NB4 (cell line): ENCODE measurements at places on chromosomes 16 and 17.
A peak's percentile ranks its signal among the peaks of the same experiment; 100 is the strongest.

GRCh38 chr17:40548982-40549685, 16.1 kb downstream of the CCR7 start:
- no peak for DNase-seq

DNA sequence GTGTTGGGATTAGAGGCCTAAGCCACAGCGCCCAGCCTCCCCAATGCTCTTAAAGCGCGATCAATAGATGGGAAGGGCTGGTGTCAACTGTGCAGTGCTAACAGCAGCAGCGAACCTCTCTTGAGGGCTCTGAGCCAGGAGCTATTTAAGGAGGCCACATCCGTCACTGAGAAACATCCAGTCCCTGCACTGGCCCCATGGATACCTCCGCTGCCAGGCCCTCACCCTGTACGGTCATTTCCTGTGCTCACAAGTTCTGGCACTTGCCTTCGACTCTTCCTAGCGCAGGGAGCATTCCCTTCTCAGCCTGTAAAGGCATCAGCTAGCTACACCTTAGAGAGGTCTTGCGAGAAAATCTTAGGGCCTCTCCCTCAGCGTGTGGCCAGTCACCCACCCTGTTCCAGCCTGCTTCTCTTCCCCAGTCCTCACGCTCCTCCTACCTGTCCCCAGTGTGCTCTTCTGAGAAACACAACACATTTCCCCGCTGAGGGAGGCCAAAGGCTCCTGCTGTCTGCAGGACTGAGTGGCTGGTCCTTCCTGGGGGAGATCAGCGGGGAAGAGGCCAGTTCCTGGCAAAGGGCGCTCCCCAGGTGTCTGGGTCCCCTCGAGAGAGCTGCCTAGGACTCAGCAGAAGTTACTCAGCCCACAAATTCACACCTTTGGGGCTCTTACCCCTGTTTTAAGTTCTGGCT, 28.6 kb downstream of the GTF3C1 start:
- DNase-seq: no peak

GRCh38 chr17:2939714-2940351, 123.6 kb downstream of the OR1D5 start:
- DNase-seq: no peak

GRCh38 chr17:50536683-50537646, 4.4 kb downstream of the EPN3 start:
- DNase-seq: no peak

DNA sequence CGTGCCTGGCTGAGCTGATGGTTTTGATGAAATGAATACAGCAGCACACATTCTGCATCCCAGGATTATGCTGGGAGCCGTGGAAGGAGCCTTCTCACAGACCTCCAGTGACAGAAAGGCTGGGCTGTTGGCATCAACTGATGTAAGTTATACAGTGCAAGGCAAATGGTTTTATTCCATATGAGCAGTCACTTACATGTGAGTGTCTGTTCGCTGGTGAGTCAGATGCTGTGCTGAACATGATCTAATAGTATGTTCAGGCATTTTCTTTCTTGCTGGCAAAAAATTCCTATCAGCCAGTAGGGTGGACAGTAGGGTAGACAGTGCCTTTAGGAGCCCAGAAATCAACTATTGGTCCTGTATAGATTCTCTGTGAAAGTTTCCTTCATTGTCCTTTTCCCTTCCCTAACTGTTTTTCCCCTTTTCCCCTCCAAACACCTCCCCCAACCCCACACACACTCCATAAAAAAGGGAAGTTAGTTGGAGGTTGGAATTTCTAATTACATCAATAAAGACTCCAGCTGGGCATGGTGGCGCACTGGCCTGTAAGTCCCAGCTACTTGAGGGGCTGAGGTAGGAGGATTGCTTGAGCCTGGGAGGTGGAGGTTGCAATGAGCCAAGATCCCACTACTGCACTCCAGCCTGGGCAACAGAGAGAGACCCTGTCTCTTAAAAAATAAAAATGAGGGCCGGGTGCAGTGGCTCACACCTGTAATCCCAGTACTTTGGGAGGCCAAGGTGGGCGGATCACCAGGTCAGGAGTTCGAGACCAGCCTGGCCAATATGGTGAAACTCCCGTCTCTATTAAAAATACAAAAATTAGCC, 36.2 kb downstream of the LDHD start:
- peak; percentile 71 for DNase-seq

DNA sequence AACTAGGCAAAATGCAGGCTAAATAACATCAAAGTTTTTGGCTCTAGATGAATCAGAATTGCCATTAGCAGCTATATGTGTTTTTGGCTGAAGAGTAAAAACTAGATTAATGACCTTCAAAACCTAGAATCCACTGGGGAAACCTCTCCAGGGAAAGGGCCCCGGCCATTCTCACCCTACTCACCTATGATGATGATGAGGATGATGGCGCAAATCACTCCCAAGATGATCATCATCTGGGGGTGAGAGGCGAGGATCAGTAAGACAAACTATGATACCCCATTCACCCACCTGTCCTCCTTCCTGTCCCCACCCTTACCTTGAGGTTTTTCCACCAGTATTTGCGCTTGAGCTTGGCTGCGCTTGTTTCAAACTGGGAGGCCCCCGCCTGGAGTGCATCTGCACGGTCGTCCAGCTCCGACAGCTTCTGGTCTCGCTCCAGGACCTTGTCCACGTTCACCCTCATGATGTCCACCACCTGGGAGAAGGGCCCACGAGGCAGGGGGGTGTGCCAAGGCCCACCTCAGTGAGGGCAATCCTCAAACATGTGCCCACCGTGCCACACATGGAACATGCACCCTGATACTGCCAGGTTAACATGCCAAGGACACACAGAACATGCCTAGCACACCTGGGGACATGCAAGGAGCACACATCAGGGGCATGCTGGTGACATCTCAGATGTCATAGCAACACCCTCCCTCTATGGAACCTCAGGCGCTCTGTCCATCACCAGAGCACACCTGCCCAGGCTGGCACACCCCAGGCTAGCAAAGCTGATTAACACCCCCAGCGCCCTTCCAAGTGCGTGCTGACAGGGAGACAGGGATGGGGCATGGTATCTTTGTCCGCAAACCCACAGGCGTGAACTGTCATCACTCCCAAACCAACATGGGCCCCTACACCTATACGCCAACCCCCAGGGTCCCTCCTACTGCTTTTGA, 1.2 kb downstream of the VAMP2 start:
- DNase-seq: no peak

DNA sequence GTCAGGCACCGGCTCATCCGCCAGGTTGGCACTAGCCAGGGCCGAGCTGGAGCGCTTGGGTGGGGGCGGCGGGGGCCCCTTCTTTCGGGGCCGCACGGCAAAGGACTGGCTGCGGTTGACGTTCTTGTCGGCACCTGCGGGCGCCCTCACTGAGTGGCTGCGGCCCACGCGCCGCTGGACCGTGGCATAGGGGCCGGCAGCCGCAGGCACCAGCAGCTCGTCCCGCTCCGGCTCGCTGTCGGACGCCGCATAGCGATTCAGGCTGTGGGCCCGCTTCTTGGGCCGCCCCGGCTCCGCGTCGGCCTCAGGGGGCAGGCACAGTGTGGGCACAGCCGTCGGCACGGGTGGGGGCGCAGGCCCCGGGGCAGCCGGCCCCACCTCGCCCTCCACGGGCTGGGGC, 15.9 kb downstream of the CASKIN1 start:
- no peak for DNase-seq

- DNase-seq: peak; percentile 38
Observed at GRCh38 chr17:15262291-15263205, 2.6 kb downstream of the PMP22 start.

DNA sequence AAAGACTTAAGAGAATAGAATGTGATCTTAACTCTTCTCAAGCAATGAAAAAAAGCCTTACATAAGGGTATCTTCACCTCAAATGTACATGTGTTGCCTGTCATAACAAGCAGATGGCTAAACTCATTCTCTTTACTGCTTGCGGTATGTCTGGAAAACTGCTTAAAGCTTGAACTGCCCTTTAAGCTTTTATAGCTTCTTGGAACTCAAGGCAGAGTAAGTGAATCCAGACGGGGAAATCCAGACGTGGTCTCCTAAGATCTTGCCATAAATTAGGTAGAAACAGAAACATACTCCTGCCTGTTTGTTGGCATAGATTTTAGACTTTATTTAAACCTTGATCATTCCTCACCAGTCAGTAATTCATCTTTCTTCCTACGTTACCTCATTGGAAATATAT, 19.6 kb downstream of the CLUAP1 start:
- no peak for DNase-seq

DNA sequence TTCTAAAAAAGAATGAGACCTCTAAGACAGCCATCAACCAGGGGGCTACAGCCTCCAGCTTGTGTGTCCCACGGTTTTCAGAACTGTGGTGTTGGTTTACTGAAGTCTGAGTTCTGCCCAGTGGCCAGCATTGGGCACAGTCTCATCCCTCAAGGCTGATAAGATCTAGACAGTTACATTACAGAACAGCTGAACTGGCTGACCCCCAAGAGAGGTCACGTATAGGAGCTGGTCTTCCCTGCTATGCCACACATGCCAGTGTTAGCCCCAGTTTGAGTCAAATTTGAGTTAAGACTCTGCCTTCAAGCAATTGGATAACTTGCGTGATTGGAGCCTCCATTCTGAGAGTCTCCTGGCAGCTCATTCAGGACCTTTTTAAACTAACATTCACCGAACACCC, 14.8 kb upstream of the NUP93 start:
- DNase-seq: peak; percentile 71

GRCh38 chr17:49946964-49947584, 21.9 kb upstream of the DLX4 start:
- no peak for DNase-seq

DNA sequence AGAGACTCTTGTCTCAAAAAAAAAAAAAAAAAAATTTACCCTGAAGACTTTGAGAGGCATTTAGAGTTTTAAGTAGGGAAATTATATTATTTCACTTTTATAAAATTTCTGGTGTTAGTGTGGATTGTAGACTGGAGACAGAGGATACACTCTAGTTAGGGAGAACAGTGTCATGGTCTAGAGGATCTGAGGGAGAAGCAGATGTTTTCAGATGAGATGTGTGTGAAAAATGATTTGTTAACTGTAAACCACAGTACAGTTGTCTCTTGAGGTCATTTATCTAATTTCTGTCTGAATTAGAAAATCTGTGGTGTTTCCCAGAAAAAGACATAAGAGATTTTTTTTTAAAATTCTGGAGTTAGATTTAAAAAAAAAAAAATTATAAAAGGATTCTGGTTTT, 54.8 kb downstream of the NUP88 start:
- DNase-seq: no peak

DNA sequence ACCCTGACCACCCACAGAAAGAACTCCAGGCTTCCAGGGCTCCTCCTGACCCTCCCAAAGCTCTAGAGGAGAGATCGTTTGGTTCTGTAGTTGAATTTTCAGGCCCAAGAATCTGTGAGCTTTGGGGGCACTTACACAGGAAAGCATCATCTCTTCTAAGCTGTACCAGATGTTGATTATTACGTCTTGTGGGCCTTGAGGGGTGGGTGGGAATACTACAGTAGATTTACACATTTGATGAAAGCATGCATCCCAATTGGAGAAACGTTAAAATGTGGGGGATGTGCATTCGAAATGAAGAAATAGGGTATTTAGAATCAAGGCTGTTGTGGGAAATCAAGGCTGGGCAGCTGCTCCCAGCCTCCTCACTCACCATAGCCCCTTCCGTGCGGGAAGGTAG, 61.9 kb downstream of the MGAT5B start:
- DNase-seq: no peak

- DNase-seq: no peak
Observed at GRCh38 chr16:10067835-10068234, 114.4 kb downstream of the GRIN2A start.

DNA sequence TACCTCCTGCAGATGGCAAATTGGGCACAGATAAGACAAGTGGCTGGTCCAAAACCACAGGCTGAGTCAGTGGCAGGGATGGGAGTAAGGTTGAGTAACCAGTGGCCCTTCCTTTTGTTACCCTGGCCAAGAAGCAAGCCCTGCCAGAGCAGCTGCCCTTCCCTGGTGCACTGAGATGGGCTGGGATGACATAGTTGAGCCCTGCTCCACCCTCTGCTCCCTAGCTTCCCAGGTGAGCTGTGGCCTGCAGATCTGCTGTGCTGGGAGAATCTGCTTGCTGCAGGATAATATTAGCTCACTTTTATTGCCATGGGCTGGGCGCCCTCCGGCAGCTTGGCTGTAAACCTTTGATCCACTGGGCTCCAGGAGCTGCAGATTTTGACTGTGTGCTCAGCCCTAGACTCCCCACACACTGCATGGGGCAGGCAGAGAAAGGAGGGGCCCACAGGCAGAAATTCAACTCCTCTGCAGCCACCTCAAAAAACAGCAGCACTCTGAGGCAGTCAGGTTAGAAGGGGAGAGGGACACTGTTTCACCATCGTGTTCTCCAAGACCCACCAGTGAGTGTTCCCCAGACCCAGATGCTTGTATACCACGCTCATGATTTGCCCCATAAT, 101.8 kb downstream of the CBLN1 start:
- DNase-seq: no peak

DNA sequence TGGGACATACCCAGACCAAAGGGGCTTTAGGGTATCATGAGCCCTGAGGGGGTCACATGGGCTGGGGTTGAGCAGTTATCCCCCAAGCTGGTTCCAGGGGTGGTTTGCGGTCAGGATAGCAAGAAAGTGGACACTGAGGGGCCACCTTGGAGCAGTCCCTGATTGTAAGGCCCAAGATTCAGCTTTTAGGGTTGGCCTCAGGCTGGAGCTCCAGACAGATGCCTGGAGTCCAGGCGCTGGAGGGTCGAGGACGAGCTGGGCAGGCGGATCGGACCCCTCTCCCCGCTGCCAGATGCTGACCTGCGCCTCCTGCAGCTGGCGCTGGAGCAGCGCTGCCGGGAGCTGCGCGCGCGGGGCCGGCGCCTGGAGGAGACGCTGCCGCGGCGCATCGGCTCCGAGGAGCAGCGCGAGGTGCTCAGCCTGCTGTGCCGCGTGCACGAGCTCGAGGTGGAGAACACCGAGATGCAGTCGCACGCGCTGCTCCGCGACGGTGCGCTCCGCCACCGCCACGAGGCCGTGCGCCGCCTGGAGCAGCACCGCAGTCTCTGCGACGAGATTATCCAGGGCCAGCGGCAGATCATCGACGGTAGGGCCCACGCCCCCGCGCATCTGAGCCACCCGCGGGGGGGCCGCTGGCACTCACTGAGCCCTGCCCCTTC, 10.0 kb downstream of the BTBD17 start:
- no peak for DNase-seq

GRCh38 chr17:31857920-31858641, 963 bp downstream of the COPRS start:
- DNase-seq: peak; percentile 32
